ENCODE measurements at places on chromosomes 6 and 20.

DNA sequence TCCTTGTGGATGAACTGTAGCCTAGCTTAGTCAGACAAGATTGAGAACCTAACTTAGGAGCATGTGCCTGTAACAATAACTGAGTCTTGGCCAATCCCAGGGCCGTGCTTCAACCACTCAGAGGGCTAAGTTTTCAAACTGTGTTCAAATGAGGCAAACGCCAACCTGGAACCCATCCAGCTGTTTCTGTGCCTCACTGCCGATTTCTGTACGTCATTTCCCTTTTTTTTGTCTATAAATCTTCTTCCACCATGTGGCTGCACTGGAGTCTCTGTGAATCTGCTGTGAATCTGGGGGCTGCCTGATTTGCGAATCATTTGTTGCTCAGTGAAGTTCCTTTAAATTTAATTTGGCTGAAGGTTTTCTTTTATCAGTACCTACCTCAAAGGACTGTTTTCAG is 115.0 kb upstream of the CHD6 start:
- DNase-seq = no peak

DNA sequence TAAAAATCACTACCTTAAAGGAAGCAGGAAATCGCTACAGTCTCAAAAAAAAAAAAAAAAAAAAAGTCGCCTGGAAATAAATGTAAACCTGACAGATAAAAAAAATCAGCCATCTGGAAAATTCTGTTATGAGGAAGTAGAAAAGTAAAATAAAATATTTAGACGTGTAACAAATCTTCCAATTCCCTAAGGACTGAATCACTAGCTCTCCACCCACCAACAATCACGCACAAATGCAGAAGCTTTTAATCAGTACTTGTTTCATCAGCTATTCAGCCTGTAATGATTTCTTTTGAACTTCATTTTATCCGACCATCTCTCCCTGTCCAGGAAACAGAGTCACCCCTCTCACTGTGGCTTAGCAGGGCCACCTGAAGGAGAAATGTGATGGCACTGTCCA is 59.0 kb downstream of the SLC23A2 start:
- DNase-seq = no peak

- DNase-seq = no peak
Observed at GRCh38 chr20:57682184-57683101, 27.4 kb downstream of the PMEPA1 start.

DNA sequence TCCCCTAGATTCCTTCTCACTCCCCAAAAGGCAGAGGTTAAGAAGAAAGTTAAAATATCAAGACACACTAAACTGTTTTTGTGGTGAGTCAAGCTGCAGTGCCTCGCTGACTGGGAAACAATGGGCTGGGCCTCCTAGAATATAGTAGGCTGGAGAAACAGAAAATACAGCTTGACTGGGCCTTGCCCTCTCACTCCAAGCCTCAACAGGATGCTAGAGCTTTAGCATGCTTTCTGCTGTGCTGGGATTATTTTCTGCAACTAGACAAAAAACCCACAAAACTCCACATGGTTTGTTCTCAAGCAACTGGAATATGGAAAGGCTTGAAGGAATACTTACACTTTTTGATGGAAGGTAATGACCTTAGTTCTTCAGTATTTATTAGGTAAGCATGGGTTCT is 27.9 kb downstream of the FOXO3 start:
- no peak for DNase-seq

DNA sequence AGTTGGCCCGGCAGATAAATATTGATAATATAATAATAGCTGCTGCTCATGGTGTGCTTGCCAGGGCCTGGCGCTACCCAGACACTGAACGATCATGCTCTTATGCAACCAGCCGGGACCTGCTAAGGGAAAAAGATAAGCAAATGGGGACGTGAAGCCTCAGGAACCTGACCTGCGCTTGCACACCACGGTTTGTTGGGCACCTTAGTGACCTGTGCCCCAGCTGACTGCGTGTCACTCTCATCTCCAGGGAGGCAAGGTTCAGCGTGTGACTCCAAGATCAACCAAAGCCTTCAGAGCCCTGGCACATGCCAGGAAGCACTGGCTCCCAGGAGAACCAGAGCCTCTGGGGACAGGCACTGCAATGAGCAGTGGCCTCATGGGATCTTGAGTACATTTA is 111.1 kb downstream of the AGPAT4 start:
- DNase-seq = no peak

DNA sequence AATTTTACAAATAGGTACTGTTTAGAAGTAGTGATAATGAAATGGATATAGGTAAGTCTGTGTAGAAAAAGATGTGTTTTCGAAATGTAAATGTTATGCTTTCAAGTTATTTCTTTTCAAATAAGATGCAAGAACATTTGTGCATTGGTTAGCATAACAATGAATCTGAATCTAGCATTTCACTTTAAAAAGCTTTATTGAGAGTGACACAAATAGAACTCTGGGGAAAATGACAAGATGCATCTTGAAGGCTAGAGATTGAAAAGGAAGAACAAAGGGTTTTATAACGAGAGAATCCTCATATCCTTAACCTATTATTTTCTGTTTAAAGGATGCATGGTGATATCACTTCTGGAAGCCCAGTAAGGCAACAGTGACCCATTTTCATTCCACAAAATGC is 639.9 kb upstream of the PTCHD4 start:
- no peak for DNase-seq

DNA sequence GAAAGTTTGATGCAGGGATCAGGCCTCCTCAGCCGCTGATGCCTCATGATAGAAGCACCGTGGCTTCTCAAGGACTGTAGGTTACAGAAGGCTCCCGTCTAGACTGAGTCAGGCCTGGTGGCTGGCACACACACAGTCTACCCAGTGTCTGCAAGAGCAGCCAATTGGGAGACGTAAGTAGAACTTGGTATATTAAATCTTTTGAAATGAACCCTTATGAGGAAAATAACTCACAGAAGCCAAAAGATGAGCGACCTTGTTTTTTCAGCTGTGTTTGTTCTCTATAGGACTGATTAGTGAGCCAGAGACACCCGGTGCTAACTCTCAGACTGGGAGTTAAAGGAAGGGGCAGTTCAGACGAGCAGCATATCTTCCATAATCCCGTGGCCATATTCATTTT is 5.9 kb upstream of the PDE10A start:
- DNase-seq = no peak

DNA sequence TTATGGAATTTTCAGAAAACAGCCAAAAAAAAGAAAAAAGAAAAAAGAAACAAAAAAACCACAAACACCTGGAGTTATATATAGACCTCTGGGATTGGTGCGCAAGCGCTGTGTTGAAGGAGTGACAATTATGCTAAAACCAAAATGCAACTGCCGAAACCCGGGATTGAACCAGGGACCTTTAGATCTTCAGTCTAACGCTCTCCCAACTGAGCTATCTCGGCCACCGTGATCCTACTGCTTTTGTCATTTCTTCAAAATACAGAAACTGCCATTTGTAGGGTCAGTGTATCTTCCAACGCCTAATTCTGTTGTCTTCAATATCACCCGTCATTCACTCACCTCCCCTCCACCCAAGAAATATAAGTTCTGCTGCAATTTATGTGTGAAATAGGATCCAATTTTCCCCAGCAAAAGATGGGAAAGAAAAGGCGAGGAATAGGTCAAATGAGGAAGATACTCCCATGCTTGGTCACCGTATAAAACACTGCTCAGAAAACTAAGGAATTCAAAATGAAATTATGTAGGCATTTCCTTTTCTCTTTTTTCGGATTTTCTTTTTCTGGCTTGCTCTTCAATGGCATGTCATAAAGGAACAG is 116.0 kb downstream of the TRIM27 start:
- DNase-seq = no peak

GRCh38 chr20:63653041-63653973 is at the start of gene STMN3:
Gene STMN3, minus strand, starts transcription at chr20:63653424. Its CDS starts 79 bp downstream, at chr20:63653345.
- DNase-seq = peak; percentile 62

- DNase-seq = no peak
Observed at GRCh38 chr6:7671076-7671475, 54.8 kb upstream of the BMP6 start.

DNA sequence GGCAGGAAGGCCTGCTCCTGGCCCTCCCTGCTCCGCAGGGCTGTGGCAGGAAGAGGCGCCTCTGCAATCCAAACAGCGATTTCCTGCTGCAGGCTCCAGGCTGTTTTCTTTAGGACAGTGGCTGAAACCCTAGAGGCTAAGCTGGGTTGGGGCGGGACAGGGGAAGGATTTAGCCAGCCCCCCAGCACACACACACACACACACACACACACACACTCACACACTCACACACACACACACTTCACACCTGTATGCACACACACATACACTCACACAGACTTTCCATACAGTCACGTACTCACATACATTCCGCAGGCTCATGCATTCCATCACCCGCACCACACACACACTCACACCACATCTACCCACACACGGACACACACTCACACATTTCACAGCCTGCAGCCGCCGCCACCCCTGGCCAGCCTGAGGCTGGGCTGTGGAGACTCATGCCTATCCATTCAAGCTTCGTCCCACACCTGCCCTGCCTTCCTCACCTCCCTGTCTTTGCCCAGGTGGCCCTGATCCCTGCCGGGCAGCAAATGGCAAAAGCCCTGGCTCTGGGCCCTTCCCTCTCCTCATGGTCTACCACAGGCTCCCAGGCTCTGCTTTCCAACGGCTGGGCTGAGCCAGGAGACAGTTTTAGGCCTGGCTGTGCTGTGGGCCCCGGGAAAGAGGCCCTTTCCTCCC is 17.9 kb downstream of the MDFI start:
- DNase-seq = no peak

DNA sequence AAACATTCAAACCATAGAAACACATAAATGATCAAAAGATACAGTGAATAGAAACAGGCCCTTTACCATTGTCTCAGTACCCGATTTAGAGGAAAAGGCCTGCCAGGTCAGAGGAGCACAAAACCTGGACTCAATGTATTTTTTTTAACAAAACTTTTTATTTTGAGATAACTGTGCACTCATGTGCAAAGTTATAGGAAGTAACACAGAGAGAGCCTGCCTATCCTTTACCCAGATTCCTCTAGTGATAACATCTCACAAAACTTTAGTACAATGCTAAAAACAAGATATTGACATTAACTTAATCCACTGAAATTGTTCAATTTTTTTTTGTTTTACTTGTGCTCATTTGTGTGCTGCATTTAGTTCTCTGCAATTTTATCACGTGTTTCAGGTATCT is 36.8 kb upstream of the SAMD3 start:
- DNase-seq = no peak

DNA sequence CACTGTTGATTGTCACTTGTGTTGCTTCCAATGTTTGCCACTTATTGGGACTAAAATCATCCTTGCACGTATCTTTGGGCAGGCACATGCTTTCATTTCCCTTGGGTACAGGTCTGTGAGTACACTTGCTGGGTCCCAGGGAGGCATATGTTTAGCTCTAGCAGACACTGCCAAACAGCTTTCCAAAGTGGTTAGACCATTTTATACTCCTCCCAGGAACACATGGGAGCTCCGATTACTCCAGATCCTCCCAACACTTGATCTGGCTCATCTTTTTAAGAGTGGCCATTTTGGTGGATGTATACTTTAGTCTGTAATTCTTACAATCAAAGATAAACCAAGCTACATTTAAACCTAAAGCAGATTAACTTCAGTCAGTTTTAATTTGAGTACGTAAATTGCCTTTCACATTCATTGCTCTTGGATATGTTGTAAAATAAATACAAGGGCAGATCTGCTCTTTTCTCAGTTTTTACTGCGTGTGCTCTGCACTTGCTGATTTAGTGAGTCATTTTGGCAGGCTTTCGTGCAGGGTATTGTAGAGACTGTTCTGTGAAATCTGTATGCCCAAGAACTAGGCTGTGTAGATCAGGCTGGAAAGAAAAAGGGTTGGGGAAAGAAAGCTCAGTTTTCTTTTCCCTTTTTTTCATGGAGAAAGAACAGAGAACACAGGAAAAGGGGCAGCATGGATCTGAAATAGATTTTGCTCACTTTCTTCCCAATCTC is 19.5 kb downstream of the SLC22A1 start:
- DNase-seq = no peak

- DNase-seq = no peak
Observed at GRCh38 chr6:19734061-19734460, 103.1 kb upstream of the ID4 start.

- DNase-seq = no peak
Observed at GRCh38 chr6:41605649-41606048, 32.6 kb upstream of the MDFI start.

DNA sequence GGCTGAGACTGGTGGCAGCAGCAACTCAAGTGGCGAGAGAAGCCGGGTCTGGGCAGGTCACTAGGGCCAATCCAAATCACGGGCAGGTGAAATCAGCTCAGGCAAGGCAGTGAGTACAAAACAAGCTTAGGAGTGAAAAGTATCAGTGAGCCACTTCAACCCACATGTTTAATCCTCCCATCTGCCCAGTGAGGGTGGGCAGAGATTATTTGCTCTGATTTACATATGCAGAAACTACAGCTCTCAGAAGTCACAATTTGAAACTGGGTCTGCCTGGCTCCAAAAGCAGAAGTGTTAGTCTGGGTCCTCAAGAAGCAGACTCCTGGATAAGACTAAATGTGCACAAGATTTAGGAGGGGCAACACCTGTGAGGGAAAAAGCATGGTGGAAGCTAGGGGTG is 173.7 kb upstream of the LRFN2 start:
- DNase-seq = no peak

DNA sequence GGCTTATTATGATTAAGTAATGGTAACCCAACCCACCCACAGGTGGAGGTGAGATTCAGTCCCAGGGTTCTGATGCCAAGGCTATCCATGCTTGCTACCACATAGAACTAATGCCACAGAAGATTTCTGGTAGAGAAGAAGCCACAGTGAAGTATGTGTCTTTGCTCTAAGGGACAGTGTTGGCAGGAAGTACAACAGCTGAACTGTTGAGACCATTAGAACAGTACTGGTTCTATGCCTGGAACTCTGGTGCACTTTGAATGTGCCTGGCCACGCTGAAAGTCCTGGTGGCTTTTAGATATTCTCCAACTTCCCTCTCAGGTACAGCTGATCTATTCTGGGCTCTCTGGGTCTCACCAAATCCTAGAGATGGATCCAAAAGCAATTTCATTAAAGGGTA is 7.8 kb downstream of the STX7 start:
- no peak for DNase-seq
